ENCODE measurements at places on chromosomes 3 and 15. TPM values are rescaled to one million over a fixed set of nuclear protein-coding genes. Genes with fewer than 3 reads are reported as not detected.

The MESP2 gene
- not detected for polyA plus RNA-seq

The CCDC13 gene
- 2.7 TPM for polyA plus RNA-seq

The CPNE4 gene
- not detected for polyA plus RNA-seq

The GPR160 gene
- 55.9 TPM for polyA plus RNA-seq

The GABRG3 gene
- not detected for polyA plus RNA-seq

The MOBP gene
- under 0.01 TPM for polyA plus RNA-seq

The FAM240A gene
- not detected for polyA plus RNA-seq

The GOLGA8J gene
- polyA plus RNA-seq = not detected

The HLTF gene
- polyA plus RNA-seq = 7.2 TPM

The GP5 gene
- 0.18 TPM for polyA plus RNA-seq

The AP3B2 gene
- polyA plus RNA-seq = 2.8 TPM

DNA sequence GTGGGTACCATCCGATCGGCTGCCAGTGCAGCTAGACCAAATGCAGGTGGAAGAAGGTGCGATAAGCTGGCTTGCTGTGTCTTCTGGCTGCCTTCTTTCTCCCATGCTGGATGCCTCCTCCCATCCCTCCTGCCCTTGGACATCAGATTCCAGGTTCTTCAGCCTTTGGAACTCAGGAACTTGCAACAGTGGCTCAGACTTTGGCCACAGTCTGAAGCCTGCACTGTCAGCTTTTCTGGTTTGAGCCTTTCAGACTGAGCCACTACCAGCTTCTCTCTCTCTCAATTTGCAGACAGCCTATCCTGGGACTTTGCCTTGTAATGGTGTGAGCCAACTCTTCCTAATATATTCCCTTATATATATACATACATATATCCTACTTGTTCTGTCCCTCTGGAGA is 485.5 kb downstream of the FHIT start:
- DNase-seq = peak; percentile 44

- DNase-seq = no peak
Measured at GRCh38 chr15:67121644-67122605, 56.5 kb downstream of the SMAD3 start.

GRCh38 chr3:126340943-126341754 is 16.1 kb downstream of the KLF15 start:
- no peak for DNase-seq

GRCh38 chr15:57619746-57620145 is 28.0 kb downstream of the MYZAP start:
- peak; percentile 92 for DNase-seq

GRCh38 chr15:68885070-68885469 is 45.3 kb upstream of the SPESP1 start:
- DNase-seq = no peak

- DNase-seq = peak; percentile 50
Measured at GRCh38 chr15:41010345-41010744, 57.1 kb downstream of the CHAC1 start.

DNA sequence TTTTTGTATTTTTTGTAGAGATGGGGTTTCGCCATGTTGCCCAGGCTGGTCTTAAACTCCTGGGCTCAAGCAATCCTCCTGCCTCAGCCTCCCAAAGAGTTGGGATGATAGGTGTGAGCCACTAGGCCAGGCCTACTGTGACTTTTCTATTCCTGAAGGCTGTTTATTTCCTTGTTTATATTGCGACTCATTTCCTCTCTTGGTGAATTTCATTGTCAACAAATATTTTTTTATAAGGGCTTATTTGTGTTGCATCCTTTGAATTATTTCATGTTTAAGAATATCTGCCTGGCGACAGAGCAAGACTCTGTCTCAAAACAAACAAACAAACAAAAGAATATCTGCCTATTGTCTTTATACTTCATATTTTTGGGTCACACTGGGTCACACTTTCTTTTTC is 29.4 kb upstream of the MCCC1 start:
- no peak for DNase-seq

DNA sequence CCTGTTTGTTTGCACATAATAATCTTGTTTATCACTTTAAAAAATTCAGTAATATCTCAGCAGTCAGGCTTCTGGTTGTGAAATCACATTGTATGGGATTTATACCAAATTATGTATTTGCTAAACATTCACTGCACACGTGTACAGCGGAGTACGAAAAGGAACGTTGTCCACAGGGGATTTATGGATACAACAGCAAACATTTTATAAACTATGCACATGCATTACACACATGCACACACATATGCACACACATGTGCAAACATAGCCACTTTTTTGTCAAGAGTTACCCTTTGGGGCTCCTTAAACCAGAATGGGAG is 150.5 kb downstream of the LRRK1 start:
- no peak for DNase-seq

DNA sequence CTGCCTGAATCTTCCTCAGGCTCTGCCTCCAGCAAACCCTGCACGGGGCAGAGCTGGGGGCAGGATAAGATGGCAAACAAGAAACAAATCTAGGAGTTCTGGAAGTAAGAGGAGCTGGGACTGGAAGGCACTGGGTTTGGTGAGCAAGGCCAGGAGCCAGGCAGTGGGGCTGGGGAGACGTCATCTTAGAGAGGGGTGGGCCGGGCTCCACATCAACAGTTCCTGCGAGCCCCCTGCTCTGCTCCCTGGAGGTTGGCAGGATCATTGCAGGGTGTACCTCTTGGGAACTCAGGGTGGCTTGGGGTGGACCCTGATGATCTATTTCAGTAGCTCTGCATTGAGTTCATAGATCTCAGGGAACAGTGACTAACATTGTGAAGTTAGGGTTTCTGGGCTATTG is 87.3 kb upstream of the PRR23E start:
- no peak for DNase-seq

GRCh38 chr3:46289551-46289950 is 47.3 kb downstream of the CCR3 start:
- DNase-seq = no peak

GRCh38 chr15:44883199-44883877 is 73.1 kb upstream of the TERB2 start:
- no peak for DNase-seq

- DNase-seq = peak; percentile 81
Measured at GRCh38 chr15:52288051-52288942, 7.3 kb downstream of the MYO5C start.

- DNase-seq = peak; percentile 63
Measured at GRCh38 chr15:57376696-57377477, 582 bp downstream of the CGNL1 start.

DNA sequence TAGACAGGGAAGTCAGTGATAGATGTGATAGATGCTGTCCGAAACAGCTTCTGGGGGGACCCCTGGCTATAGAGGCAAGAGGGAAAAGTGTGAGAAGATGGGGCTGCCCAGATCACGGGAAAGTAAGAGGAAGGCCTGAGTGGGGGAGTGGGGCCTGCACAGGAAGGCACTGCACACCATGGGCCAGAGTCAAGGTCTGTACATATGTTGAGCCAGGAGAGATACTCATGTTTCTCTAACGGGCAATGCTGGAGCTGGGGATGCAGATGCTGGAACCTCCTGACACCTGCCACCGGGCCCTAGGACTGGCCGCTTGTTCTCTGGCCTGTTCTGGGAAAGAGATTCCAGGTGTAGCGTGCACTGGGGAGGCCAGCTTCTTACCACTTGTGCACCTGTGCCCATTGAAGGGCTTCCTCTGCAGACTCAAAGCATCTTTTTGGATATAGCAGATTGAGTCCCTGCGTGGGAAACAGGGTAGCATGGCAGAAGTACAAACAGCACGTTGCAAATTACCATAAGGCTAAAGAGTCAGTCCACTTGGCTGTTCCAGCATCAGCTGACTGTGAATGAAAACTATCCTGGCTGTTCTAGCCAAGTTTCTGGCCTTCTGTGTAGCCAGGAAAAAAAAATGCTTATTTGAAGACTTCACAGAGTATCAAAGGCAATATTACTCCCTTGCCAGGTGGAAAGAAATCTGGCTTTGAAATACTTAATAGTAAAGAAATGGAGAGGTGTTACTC is 77.1 kb upstream of the GSK3B start:
- no peak for DNase-seq

- no peak for DNase-seq
Measured at GRCh38 chr3:29381595-29381994, 100.7 kb downstream of the RBMS3 start.

GRCh38 chr3:176785171-176785570 is 412.1 kb downstream of the TBL1XR1 start:
- no peak for DNase-seq

- no peak for DNase-seq
Measured at GRCh38 chr3:94694894-94695293, 632.0 kb downstream of the NSUN3 start.

- DNase-seq = no peak
Measured at GRCh38 chr15:85725564-85725963, 69.2 kb downstream of the KLHL25 start.

DNA sequence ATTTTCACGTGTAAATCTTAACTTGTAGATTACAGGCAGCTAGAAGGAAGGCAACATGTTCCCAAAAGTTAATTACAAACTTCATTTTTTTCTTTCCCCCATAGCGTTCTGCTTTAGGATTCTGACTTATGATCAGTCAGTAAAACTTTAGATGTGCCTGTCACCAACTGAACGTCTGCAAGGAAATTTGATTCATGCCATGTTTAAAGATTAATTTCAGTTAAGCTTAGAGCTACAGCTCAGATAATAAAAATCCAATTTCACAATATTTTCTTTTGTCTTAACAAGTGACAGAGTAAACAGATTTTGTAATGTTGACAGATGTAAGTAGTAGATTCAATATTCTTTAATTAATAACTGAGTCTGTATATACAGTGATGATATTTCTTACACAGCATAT is 253.1 kb downstream of the NFKBIZ start:
- DNase-seq = no peak

DNA sequence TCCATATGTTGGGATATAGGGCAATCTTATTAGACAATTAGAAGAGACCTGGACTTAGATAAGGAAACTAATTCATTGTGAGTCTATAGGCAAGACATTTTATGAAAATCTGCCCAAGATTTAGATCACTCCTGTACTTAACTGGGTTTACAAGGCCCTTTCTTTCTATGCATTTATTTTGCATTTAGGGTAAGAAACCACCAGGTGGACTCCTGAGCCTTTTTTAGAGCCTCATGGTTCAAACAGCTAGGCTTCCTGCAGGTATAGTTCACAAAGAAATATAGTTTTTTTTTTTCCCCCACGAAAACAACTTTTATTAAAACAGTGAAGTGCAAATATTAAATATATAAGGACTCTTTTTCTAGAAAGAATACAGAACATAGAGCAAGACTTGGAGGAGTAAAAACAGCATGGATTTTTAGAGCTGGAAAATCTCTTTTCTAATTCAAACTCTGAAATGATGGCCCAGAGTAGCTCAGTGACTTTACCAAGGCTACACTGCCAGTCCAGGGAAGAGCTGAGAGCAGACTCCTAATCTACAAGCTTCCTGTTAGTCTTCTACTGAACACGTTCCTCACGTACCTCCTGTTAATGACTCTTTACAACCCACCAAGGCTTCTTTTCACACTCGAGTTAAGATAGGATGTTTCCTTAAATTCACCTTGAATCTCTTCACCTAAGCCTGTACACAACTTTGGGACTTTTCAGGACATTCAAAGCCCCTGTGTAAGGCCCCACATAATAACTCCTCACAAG is 400.9 kb upstream of the ATP11B start:
- no peak for DNase-seq

DNA sequence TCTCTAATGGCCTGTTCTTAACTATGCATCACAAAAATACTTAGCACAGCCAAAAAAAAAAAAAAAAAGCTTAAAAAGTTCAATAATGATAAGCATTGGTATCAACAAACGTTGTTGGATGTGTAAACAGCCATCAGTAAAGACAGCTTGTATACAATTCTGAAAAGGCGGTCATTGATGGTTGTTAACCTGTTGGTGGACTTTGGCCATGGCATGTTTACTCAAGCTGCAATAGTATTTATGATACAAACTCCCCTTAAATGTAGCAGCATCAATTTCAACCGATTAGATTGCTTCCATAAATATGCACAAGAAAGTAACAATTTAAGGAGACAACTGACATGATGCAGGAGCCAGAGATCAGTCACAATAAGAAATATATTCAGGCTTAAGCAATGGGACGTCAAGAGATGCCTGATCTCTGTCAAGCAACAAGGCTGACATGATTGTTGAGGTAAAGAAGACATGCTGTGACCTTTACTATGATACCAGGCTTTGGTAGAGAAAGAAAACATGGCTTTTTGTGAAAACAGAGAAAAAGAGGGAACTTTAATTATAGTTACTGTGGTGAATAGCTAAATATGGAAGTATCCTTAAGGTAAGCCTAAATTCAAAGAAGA is 14.2 kb upstream of the SLC7A14 start:
- peak; percentile 67 for DNase-seq

- DNase-seq = no peak
Measured at GRCh38 chr3:70049761-70050160, 50.2 kb downstream of the SAMMSON start.

- DNase-seq = no peak
Measured at GRCh38 chr15:64909546-64909945, 2.2 kb upstream of the ANKDD1A start.

DNA sequence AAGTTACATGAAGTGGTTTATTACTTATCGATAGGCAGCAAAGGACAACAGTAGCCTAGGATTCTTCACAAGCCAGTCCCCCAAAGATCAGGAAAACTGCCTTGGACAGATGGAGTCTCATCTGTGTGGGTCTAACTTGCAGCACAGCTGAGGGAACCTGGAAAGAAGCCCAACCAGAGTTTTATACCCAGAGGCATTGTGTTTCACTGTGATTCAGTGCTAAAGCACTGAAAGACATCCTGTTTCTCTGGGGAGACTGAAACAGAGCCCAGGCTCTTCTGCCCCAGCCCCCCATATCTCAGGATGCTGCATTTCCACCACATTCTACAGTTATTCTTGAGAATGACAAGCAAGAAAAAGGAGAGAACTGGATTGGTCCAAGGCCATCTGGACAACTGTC is 48.2 kb upstream of the PYDC2 start:
- no peak for DNase-seq

GRCh38 chr15:48360841-48361240 is 29.6 kb downstream of the DUT start:
- DNase-seq = no peak

GRCh38 chr15:56292546-56293316 is 49.1 kb upstream of the RFX7 start:
- DNase-seq = no peak

- no peak for DNase-seq
Measured at GRCh38 chr3:141710888-141711616, 27.0 kb upstream of the RNF7 start.

- DNase-seq = no peak
Measured at GRCh38 chr3:7788881-7789280, 712.7 kb upstream of the LMCD1 start.

GRCh38 chr3:127043041-127043641 is 60.2 kb downstream of the PLXNA1 start:
- no peak for DNase-seq

- DNase-seq = no peak
Measured at GRCh38 chr3:168024537-168024941, 71.2 kb downstream of the GOLIM4 start.

DNA sequence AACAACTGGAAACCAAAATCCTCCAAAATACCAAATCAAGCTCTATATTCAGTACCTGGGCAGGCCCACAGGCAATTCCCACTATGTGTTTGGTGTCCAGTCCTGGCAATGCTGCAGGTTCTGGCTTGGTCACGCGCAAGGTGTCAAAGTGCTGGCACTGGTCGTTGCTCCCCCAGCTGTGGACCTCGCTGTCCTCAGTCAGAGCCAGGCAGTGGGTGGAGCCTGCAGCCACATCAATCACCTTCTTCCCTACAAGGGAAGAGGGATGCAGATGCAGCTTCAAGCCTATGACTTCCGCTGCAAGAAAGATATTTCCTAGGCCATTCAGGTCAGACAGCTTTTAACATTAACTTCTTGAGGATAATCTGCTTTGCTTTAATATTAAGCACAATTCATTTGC is 61.3 kb downstream of the HERC2 start:
- DNase-seq = no peak
